ENCODE measurements at places on chromosomes 4 and X. TPM values are rescaled to one million over a fixed set of nuclear protein-coding genes. Genes with fewer than 3 reads are reported as not detected.

FAAH2 gene
- 0.86 TPM for total RNA-seq

SPANXA1 gene
- total RNA-seq, result not detected

SERTM2 gene
- total RNA-seq, result 1.3 TPM

ADH1C gene
- total RNA-seq, result not detected

DNA sequence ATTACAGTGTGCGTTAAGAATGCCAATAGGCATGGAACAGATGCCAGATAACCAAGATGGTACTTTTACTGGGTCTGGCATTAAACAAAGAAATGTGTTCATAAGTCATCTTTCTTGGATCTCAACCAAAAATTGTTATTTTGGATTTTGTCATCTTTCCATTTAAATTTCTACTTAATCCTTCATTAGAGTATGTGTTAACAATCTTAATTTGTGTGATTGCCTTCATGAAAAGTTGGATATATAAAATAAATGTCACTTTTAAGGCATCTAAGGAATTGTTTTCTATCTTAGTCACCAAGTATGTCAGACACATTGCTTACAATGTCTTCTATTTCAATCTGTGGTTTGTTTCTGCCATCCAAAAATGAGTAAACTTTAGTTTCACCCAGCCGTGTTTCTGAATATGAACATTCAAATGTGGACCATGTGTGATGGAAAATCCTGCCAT is 87.5 kb downstream of the PALLD start:
- no peak for DNase-seq

- peak; percentile 50 for DNase-seq
Observed at GRCh38 chrX:39903343-39903742, 194.4 kb downstream of the BCOR start.

All from fibroblast of villous mesenchyme (primary cell).